T-helper 2 cell treated with Interferon-gamma antibody and Interleukin-4, amounts not matched to agents 5 μg/mL and 100 μg/mL, for 36 hours (primary cell): ENCODE measurements at places on chromosomes 11 and 22.

- DNase-seq, result no peak
These were observed 15.8 kb downstream of the CDKN1C start for GRCh38 chr11:2869561-2870427.

DNA sequence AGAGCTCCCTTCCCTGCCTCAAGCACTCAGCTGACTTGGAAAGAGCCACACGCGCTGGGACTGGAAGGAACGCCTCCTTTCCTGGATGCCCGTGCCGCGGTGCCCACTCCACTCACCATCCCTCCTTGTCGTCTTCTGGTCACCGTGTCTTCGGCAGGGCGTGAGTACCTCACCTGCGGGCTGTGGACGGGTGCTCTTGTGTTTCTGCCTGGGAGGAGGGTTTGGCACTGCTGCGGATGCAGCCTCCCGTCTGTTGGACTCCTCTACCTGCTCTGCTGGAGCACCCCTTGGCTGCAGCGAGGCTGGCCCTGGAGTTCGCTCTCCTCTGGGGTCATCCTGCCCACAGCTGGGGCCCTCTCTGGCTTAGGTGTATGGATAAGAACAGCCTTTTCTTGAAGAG is 612.7 kb downstream of the BRD1 start:
- no peak for DNase-seq

DNA sequence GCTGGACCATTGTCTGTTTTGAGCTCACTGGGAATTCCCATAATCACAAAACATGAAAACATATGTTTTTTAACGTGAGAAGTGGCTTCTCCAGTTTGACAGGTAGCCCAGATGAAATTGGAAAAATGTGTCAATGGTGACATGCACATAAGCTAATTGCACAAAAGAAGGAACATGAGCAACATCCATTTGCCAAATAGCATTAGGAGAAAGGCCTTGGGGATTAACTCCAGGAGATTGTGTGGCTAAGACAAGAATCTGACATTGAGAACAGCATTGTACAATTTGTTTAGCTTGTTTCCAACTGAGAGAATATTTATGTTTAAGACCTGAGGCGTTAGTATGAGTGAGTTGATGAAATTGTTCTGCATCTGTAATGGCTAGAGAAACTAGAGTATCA is 147.0 kb upstream of the API5 start:
- DNase-seq, result no peak

GRCh38 chr11:130623670-130624668 is 175.5 kb downstream of the ADAMTS15 start:
- DNase-seq, result no peak

DNA sequence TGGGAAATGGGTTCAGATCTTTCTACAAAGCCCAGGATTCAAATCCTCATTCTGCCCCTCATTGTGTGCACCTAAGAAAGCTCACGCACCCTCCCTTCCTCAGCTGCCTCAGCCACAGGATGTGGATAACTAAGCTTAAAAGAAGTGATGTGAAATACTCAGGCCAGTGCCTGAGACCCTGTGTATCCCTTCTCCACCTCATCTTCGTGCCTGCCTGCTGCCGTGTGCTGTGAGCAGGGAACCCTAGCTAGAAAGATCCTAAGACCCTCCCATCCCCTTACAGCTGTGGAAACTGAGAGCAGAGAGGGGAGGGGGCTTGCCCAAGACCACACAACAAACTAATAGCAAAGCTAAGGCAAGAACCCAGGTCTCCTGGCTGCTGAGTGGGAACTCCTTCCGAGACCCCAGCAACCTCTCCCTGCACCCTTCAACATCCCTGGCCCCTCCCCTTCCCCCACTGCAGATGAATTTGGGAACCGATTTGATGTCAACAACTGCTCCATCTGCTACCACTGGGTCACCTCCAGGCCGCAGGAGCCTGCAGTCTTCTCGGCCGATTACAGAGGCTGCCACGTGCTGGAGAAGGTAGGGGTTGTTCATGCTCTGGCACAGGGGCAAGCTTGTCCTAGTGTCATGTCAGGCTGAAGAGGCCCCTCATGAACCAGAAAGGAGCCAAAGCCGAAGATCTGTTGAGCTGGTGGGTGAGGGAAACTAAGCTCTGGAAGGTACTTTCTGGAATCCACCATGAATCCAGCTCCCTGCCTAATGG is 1.5 kb downstream of the ZP1 start:
- no peak for DNase-seq

DNA sequence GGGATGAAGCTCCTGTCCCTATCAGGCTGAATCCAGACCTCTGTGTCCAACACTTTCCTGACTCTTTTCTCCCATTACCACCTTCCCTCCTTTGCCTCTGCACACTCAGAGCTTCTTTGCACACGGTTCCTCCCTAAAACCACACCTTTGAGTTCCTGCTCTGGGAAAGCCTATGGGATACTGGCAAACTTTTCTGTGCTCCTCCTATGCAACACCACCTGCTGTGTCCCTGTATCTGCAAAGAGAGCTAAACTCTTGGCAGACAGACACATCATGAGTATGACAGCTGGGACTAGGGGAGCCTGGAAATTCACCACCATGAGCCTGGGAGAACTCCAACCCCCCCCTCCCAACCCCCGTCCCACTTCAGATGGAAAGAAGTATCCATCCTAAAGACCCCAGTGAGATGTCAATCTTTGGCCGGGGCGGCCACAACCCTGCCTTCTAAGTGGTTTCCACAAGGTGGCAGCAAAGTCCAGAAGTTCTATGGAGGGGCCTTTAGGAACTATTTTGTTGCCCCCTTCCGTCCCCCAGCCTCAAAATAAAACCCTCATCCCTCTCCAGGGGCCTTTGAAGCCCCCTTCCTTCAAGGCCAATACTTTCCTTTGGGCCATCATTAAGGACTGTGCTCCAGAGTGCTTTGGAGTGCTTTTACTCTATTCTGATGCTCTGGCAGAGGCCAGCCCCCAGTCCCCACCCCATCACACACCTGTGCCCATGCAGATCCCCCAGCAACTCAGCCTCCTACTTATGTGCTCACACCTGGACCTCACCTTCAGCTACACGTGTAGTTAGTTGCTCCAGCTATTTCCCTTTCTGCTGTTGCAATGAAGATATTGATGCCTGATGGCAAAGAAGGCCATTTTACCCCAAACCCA is 19.4 kb downstream of the HTR3A start:
- DNase-seq, result no peak

DNA sequence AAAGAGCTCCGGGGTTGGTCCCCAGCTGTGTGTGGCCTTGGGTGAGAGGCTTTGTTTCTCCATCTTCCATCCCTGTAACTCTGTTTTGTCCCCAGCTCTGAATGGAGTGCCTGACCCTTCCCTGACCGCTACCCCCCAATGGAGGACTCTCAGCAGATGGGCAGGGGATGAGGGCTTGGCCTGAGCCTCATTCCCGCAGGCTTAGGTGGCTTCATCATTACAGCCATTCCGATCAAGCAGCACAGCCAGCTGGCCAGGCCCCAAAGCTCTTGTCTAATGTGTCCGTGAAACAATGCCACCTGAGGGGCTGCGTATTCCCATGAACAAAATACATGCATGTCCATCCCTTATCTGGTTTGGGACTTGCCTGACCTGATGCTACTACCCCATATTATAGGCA is 3.9 kb upstream of the CDC42EP2 start:
- DNase-seq, result no peak

DNA sequence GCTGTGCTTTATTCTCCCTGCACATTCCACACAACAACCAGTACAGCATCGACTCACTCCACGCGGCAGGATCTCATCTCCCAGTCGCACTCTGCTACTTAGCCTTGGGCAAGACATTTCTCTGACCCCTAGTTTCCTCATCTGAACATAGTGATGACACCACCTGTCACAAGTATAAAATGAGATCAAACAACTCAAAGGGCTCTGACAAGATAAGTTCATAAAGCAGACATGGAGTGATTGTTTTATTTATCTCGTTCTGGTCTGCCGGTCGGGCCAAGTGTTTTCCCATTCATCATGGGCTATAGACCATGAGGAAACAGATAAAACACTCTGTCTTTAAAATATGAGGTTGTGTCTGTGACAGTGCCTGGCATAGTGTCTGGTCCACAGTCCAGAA is 35.0 kb downstream of the DSCAML1 start:
- DNase-seq, result no peak

- no peak for DNase-seq
These were observed 260.9 kb downstream of the KIRREL3 start for GRCh38 chr11:126739499-126740145.

- DNase-seq, result no peak
These were observed 5.9 kb upstream of the HMOX1 start for GRCh38 chr22:35375031-35375430.

GRCh38 chr11:45373506-45374035 is 87.4 kb upstream of the SYT13 start:
- DNase-seq, result no peak

GRCh38 chr11:106642331-106642730 is 375.9 kb downstream of the GUCY1A2 start:
- DNase-seq, result no peak

- no peak for DNase-seq
These were observed 5.4 kb upstream of the MIF start for GRCh38 chr22:23888615-23889401.

DNA sequence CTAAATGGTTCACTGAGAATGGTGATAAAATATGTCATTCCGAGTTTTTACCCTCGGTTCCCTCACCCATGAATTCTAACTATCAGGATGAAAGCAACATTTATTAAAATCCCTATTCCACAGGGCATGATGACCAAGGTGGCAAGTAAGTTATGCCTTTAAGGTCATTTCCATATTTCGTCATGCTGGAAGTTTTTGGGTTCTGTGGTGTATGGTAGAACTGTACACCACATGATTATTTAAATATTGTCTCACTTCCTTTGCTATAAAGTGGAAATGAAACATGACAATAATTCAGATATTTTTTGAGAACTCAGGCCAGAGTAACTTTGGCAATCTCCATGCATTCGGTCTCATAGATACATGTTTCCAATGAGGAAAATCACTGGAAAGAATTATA is 68.5 kb upstream of the CARD18 start:
- no peak for DNase-seq

DNA sequence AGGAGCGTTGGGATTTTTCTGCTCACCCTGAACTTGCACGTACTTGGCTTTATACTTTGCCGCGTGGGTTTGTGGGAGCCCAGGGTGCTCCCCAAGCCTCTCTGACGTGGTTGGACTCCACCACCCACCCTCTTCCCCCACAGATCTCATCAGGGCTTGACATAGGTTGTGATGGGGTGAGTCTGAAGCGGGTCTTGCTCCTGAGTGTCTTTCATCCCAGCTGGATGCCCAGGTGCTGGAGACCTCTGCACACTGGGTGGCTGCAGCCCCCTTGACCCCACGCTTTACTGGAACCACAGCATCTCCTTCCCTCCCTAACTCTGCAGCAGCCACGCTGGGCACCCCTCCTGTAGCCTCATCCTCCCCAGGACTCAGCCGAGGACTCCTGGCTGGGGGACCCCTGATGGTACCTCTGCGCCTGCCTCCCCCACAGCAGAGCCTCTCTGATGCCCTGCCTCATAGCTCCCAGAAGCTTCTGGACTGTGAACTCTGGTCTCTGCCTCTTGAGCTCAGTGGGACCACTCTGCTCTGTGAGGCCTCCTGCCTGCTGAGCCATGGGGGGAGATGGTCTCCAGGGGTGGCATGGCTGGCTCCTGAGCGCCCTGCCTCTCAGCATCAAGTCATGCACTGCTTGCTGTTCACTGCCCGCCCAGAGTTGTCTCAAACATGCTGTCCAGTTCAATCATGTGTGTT is 45.2 kb downstream of the MYEOV start:
- DNase-seq, result no peak
